ENCODE measurements at places on chromosomes 6 and 20.

DNA sequence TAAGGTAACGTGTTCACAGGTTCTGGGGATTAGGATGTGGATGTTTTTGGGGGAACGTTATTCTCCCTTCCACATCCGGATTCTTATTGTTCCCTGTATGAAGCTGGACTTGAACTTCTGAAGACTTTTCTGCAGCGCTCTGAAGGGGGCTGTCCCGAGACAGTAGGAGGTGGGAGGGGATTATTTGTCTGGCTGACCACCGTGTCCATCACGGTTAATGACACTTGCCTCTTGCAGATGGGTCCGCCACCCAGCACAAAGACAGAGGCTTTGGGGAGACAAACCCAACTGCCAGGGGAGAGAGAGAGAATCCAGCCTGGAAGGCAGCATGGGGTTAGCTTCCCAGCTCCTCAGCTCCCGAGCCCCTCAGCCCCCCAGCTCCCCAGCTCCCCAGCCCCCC is 16.7 kb downstream of the ZDHHC14 start:
- no peak for DNase-seq

DNA sequence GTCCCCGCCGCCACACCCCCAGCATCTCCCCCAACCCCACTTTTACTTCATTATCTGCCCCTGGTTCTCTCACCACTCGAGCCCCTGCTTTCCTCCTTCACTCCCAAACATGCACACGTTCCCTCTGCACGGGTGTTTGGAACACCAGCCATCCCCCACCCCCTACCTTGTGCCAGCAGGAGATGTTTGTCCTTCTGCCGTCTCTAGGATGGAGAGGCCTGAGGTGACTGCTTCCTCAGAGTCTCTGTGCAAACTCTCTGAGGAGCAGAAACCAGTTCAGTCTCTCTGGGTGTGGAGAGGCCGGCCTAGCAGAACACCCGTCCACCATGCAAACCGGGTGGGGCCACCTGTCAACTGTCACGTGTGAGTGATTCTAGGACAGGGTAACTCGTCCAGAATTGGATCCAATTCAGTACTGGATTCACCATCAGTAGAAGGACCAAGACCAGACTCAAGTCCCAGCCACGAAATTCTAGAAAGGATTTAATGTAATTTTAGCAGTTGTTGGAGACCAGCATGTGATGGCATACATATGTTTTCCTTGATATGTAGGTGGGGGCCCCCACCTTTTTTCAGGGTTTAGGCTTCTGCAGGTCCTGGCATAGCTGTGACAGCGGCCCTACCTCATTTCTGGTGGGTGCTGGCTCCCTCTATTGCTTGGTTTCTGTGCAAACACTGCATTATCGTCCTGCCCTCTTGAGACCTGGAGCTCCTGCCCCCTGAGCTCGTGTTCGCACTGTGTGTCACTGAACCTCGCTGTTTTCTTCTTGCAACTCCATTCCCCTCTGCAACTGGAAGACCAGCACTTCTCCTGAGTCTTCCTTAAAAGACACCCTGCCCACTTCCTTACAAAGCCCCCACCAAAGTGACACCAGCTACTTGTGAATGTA is at the start of gene RAET1E:
Gene RAET1E, minus strand, starts transcription at position 259 of the 890 bp plus-strand sequence. CDS start 7,212 bp downstream, outside the sequence.
- DNase-seq = no peak

- no peak for DNase-seq
These were observed 63.0 kb downstream of the HIVEP1 start for GRCh38 chr6:12075067-12075563.

- no peak for DNase-seq
These were observed 131.5 kb downstream of the TAF4 start for GRCh38 chr20:61933951-61934715.

DNA sequence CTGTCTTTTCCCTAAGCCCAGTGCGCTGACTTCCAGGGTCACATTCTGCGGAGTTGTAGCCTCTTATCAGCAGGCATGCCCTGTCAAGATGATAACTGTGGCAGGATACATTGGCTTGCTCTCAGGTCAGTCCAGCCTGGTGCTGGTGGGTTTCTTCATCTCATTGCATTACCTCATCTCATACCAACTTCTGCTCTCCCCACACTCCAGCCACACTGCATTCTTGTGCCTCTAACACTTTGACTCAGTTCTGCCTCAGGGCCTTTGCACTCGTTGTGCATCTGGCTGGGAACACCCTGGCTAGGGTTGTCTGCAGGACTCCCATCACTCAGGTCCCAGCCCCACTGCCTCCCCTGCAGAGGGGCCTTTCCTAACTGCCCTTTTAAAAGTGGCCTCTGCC is 110.3 kb upstream of the BACH2 start:
- DNase-seq = no peak

DNA sequence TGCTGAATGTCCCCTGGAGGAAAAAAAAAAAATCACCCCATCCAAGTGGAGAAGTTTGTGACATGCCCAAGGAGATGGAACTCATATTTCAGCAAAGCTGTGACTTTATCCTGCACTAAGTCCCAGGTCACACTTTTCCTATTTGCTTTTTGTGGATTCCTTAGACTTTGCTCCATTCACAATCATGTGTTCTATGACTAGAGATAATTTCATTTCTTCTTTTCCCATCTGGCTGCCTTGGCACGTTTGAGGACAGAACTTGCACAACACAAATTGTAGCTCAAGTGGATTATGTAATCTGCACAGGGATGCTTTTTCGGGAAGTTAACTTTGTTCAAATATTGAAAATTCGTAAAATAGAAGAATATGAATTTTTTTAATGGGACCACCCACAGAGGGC is 100.7 kb upstream of the PTPN1 start:
- no peak for DNase-seq

DNA sequence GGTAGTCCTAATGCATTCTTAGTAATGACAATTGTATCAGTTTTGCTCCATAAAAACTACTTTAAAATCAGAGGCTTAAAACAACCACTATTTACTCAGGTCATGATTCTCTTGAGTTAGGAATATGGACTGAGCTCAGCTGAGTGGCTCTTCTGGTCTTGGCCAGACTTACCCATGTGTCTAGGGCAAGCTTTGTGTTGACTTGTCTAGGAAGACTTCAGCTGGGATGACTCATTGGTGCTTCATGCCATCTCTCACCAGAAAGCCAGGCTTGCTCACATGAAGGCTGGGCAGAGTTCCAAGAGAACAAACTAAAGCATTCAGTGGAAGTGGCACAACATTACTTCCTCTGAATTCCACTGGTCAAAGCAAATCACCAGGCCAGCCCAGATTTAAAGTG is 155.3 kb downstream of the DHX35 start:
- no peak for DNase-seq
